Uterine smooth muscle cell (primary cell): ENCODE measurements at places on chromosomes 4 and X. TPM values are rescaled to one million over a fixed set of nuclear protein-coding genes. Genes with fewer than 3 reads are reported as not detected.

Gene ARMCX5
- total RNA-seq, result 17.0 and 18.6 TPM in 2 replicates

Gene TLR7
- total RNA-seq, result under 0.01 TPM in 1 of 2 replicates, not detected in the other

Gene EVC2
- 10.0 and 16.4 TPM in 2 replicates for total RNA-seq

Gene ALAS2
- not detected in 2 replicates for total RNA-seq

Gene PLS3
- 406 and 518 TPM in 2 replicates for total RNA-seq

Gene SPANXA1
- total RNA-seq, result not detected in 2 replicates

Gene IGBP1
- total RNA-seq, result 50.7 and 78.6 TPM in 2 replicates

Gene TCEAL3
- total RNA-seq, result 12.4 and 23.6 TPM in 2 replicates

Gene PDCL2
- not detected in 2 replicates for total RNA-seq

Gene FMR1NB
- not detected in 2 replicates for total RNA-seq

Gene RASL11B
- total RNA-seq, result 0.33 TPM in 1 of 2 replicates, not detected in the other

Gene DDX53
- total RNA-seq, result not detected in 2 replicates

Gene SLC7A11
- 94.2 and 98.3 TPM in 2 replicates for total RNA-seq

Gene CEP135
- 8.9 and 15.2 TPM in 2 replicates for total RNA-seq

Gene ARHGEF38
- not detected in 2 replicates for total RNA-seq

Gene CFI
- 3.0 and 3.7 TPM in 2 replicates for total RNA-seq

Gene ZNF330
- 54.6 and 54.7 TPM in 2 replicates for total RNA-seq

Gene IL9R
- under 0.01 TPM in 1 of 2 replicates, not detected in the other for total RNA-seq

Gene PARM1
- 0.50 and 0.66 TPM in 2 replicates for total RNA-seq

Gene SLC10A6
- total RNA-seq, result 0.11 TPM in 1 of 2 replicates, not detected in the other

Gene SERTM2
- total RNA-seq, result 1.9 TPM in 2 replicates

Gene GAGE2A
- not detected in 2 replicates for total RNA-seq

Gene GLA
- total RNA-seq, result 21.6 and 42.2 TPM in 2 replicates

Gene GABRA4
- not detected in 2 replicates for total RNA-seq

Gene TBX22
- not detected in 2 replicates for total RNA-seq

Gene MAGED4
- 30.1 and 38.1 TPM in 2 replicates for total RNA-seq

Gene LRP2BP
- total RNA-seq, result 0.37 and 0.44 TPM in 2 replicates

Gene FAM53A
- total RNA-seq, result 3.1 and 4.0 TPM in 2 replicates

Gene ANXA10
- 10.7 and 53.1 TPM in 2 replicates for total RNA-seq

Gene SAGE1
- not detected in 2 replicates for total RNA-seq

Gene HMX1
- not detected in 2 replicates for total RNA-seq

Gene SSX1
- not detected in 2 replicates for total RNA-seq

Gene LRIT3
- under 0.01 and 0.11 TPM in 2 replicates for total RNA-seq

Gene RTL3
- not detected in 2 replicates for total RNA-seq

Gene SLIT2
- 57.7 and 97.5 TPM in 2 replicates for total RNA-seq

Gene NPY5R
- total RNA-seq, result not detected in 2 replicates

Gene GK2
- total RNA-seq, result not detected in 2 replicates

Gene PPP1R2C
- total RNA-seq, result not detected in 2 replicates

Gene CACNA1F
- under 0.01 TPM in 1 of 2 replicates, not detected in the other for total RNA-seq

Gene TLR8
- not detected in 2 replicates for total RNA-seq

Gene RRH
- 0.22 TPM in 1 of 2 replicates, not detected in the other for total RNA-seq
